ENCODE measurements at places on chromosomes 6 and 20.

DNA sequence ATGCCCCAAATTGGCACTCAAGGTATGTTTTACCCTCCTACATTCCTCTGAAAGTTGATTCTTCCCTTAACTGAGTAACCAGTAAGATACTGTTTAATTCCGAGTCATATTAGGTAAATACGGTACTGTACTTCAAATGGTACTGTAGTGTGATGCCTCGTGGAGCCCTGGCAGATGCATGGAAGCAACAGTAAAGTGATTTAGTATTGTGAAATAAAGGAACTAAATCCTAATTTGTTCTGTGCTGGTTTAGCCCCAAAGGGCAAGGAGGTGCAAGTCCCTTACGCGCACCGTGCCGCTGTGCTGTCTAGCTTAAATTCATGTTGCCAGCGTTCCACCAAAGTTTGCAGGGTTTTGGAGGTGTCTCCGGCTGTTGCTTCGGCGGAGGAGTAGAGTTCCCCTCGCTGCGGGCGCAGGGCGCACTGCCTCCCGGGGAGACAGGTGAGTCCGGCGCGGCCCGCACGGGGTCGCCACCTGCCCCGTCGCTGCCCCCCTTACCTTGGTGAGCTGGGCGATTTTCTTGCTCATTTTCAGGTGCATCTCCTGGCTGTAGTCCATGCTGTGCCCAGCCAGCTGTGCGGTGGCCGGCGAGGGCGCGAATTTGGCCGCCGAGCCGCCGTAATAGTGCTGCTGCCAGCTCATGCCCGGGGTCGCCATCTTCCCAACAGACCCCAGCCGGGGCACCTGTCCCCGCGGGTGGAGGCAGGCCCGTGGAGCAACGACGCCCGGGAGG is 655 bp downstream of the FAM184A start:
- no peak for DNase-seq

DNA sequence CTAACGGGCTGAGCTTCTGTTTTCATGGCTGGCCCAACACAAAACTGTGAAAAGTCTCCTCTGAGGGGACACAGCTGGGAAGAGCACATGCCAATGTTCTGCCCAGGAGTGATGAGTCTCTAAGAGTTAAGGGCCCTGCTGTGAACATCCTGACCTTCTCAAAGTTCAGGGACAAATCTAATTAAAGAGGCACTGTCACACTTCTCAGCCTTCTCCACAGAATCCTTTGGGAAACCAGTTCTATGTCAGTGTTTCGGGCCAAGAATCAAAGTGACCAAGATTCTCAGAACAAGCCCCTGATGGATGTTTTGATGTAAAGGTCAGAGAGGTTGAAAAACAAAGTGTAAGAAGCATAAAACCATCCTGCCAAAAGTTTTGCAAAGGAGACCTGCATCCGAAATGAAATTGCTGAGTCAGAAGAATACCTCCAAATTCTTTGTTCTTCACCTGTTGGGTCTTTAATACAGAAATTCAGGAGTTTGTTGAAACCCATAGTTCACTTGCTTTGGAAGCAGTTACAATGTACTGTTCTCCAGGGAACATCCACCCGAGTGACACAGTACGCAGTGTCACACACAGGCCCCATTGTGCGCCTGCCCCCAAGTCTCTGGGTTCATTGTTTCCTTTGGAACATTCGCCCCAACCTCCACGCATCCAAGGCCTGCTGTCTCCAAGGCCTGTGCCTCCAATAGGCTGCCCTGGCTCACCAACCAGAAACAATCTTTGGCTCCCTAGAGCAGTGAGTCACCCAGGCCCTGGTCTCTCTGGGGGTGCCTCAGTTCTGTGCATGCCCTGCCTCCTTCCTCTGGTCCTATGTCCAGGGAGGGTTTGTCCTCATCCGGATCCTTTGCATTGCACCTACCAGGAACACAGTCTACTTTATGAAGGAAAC is 65.5 kb upstream of the QKI start:
- DNase-seq, result no peak

DNA sequence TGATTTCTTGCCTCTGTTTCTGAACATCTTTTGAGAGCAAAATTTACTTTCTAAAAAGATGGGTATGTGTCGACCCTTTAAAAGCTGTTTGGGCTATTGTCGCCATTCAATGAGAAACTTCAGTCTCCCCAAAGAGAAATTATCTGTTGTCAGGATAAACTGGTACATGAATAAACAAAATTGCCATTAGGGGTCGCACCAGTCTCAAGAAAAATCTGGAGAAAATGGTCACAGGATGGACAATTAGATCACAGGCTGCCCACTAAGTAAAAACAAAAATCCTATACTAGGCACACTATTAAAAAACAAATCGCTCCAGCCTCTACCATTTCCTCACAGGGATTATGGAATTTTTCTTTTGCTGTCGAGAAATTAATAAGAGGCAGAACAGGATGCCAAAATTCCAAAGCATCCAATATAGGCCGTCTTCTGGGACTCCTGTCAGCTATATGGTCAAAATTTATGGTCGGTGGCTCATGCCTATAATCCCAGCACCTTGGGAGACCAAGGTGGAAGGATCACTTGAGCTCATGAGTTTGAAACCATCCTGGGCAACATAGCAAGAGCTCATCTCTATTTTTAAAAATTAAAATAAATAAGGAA is 5.5 kb upstream of the HLA-E start:
- DNase-seq, result no peak

DNA sequence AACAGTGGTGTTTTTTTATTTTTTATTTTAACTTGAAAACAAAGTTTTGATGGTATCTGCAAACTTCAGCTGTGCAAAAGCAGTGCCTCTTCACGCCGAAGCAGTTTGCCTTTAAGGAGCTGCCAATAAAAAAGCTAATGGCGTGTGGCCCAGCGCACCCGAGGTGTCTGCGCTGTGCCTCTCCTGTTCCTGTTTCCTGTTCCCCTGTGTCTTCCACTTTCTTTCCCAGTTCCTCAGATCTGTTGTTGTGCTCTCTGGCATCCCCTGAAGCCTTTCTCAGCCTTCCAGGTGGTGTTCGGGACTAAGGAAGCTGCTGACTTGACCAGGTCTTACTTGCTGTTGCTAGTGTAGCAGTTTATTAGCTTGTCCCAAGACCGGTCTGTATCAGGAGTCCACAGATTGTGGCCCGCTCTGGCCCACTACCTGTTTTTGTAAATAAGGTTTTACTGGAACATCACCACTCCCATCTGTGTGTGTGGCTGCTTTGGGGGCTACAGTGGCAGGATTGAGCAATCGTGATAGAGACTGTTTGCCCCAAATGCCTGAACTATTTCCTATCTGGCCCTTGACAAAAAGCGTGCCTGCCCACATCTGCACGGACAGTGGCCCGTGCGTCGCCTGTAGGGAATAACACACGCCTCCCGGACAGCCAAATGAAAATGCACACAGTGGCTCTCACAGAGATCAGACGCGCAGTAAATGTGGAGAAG is 178.3 kb downstream of the TMEM242 start:
- no peak for DNase-seq

GRCh38 chr20:46883892-46884291 is 10.8 kb upstream of the EYA2 start:
- DNase-seq, result no peak

DNA sequence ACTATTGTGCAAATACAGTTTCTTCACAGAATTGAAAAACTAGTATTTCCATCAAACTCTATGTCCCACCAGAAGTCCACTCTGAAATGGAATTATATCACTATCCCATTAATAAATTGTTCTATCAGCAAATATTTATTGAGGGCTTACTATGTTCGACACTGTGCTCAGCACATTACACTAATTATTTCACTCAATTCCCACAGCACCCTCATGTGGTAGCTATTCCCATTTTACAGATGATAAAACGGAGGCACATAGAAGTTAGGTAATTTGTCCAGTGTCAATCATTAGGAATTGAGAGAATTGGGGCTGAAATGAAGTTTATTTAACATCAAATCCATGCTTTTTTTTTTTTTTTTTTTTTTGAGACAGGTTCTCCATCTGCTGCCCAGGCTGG is 52.5 kb downstream of the MKKS start:
- DNase-seq, result no peak

GRCh38 chr6:2710412-2710811 is 40.3 kb downstream of the MYLK4 start:
- DNase-seq, result no peak

GRCh38 chr6:73624896-73625295 is 28.9 kb downstream of the SLC17A5 start:
- no peak for DNase-seq

DNA sequence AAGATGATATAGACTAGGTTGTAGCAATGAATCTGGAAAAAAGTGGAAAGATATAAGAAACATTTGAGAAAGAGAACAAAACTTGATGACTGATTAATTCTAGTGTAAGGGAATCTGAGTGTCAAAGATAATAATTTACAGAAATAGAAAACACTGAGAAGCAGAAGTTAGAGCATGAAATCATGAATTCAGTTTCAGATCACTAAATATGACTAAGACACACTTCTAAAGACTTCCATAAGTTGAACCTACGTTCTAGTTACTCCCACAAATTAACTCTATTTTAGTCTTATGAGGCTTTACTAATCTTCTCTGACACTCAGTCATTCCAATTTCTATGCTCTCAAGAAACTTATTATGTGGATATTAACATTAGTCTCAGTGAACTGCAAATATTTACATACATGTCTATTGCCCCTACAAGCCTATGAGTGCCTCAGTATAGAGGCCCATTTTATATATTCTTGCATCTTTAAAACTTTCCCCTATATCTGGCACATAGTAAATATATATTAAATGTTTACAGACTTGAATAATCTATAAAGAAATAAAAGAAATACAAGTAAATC is 30.4 kb downstream of the IBTK start:
- no peak for DNase-seq

- no peak for DNase-seq
Observed at GRCh38 chr6:54827010-54827409, 19.6 kb upstream of the FAM83B start.

- DNase-seq, result no peak
Observed at GRCh38 chr6:3385660-3386151, 71.1 kb downstream of the SLC22A23 start.

- no peak for DNase-seq
Observed at GRCh38 chr20:18394363-18394762, 72.5 kb downstream of the DZANK1 start.

DNA sequence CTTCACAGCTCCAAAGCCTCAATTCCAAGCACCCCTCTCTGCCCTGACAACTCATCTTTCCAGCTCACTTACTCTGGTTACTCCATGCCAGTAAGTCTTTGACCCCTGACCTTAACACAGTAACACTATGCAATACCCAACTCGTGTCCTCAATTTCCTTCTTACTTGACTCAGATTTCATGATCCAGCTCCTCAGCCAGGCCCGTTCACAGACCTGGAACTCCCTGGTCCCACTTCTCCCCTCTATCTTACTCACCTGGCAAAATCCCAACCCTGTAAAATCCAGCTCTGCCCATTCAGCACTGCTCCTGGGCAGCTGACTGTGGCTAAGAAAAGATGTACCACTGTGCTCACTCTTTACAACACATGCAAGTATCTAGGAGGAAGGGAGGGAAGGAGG is 7.9 kb downstream of the GNL1 start:
- DNase-seq, result no peak

DNA sequence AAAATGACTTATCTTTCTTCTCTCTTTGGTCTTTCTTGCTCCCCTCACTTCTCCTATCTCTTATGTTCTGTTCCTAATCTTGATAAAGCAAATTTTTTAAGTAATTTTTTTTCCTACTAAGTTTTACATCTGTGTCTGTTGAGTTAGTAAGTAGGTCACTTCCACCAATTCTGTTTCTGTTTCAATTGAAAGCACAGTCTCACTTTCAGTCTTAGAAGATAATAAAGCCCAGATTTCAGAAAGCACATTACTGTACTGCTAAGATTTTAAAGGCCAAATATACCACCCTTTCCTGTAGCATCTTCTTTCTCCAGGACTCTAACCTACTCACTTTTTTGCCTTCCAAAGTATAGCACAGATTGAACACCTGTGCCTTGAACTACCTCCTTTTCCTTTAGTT is 866.1 kb upstream of the ADGRB3 start:
- no peak for DNase-seq

DNA sequence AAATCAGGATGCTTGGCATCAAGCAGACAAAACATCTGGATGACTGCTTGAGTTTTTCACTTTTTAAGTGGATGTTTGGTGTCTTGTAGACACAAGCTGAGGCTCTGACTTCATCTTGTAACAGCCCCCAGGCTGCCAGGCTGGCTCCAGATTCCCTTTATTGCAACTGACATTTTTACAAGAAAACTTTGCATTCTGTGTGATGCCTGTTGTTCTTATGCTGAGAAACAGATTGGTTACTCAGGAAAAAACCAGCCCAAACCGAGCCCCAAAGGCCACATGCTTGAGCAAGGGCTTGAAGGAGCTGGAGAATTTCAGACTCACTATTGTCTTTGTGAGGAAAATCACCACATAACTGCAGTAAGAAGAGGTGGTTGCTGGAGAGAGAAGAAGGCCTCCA is 98.4 kb upstream of the PREP start:
- no peak for DNase-seq

DNA sequence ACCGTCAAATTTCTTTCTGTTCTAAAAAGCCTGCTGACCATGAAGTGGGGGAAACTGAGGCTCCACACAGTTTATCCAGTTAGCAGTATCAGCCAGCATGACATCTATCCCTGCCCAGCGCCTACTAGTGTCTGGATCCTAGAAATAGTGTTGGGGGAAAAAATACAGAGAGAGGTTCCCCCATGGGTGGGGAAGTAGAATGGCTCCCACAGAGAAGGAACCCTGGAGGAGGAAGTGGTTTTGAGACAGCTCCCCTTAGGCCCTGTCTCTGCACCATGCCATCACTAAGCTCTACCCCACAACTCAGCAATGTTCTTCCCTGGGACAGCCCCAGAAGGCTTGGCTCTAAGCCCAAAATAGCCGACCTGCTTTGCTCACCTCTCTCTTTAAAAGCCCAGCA is 153.4 kb downstream of the MBOAT1 start:
- DNase-seq, result no peak

- DNase-seq, result no peak
Observed at GRCh38 chr20:57695940-57696339, 13.9 kb downstream of the PMEPA1 start.

DNA sequence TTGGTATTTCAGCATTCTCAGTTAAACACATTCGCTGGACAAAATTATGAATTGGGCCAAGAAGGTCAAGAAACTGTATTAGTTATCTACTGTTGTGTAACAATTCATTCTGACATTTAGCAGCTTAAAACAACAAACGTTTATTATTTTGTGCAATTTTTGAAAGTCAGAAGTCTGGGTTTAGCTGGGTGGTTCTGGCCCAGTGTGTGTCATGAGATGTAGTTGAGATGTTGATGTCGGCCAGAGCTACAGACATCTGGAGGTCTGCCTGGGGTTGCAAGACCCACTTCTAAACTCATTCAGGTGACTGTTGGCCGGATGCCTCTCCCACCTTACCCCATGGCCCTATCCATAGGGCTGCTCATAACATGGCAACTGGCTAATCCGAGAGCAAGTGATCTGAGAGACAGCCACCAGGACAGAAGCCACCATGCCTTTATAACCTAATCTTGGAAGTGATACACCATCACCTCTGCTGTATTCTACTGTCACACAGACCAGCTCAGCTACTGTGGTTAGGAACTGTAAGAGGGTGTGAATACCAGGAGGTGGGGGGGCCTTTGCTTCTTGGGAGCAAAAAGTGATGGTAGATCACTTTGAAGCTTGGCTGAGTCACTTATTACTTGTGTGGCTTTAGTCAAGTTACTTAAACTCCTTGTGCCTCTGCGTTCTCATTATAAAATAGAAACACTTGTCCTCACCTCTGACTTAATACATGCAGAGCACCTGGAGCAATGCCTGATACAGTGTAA is 217.0 kb upstream of the MYLIP start:
- no peak for DNase-seq

- no peak for DNase-seq
Observed at GRCh38 chr20:5153612-5154542, 27.1 kb downstream of the CDS2 start.

All from stimulated activated naive B cell treated with anti-CD40 and anti-IgM and Interleukin-4, amounts not matched to agents 10 μg/mL and 1 μg/mL and 100 μg/mL, for 72 hours (primary cell).